ENCODE measurements at places on chromosomes 2 and 18.

DNA sequence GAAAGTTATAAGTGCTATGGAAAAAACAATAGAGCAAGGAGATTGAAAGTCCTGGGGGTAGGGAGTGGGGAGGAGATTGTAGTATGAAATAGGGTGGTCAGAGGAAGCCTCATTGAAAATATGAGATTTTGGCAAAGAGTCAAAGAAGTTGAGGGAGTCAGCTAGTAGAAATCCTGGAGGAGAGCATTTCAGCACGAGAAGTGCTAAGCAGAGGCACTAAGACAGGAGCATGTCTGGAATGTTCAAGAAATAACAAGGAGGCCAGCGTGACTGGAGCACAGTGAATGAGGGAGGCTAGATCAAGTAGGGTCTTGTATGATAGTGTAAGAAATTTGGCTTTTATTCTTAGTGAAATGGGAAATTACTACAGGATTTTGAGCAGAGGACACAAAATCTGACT is 2.1 kb upstream of the TSPYL6 start:
- DNase-seq, result no peak

DNA sequence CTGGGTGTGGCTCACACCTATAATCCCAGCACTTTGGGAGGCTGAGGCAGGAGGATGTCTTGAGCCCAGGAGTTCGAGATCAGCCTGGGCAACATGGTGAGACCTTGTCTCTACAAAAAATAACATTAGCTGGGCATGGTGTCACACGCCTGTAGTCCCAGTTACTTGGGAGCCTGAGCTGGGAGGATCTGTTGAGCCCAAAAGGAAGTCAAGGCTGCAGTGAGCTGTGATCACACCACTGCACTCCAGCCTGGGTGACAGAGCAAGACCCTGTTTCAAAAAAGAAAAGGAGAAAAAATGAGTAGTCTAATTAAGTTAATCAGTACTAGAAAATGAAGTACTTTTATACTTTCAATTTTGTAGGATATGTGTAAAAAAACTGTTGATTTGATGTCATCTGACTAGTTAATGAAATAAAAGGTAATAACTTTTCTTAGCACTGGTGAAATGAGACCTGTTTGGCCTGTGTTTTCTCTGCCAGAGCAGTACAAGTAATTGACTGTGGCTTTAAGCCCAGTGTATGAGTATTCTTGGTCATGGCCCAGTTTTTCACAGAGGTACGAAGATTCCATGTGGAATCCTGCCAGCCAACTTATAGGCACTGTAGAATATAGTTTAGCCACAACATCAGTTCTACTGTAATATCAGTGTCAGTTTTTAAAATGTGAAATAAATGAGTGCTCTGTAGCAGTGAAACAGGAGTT is 35.8 kb downstream of the MFSD6 start:
- DNase-seq, result no peak

GRCh38 chr2:154699575-154699930 is 1.1 kb downstream of the KCNJ3 start:
- DNase-seq, result no peak

- DNase-seq, result no peak
Observed at GRCh38 chr2:43170405-43171105, 55.9 kb downstream of the ZFP36L2 start.

DNA sequence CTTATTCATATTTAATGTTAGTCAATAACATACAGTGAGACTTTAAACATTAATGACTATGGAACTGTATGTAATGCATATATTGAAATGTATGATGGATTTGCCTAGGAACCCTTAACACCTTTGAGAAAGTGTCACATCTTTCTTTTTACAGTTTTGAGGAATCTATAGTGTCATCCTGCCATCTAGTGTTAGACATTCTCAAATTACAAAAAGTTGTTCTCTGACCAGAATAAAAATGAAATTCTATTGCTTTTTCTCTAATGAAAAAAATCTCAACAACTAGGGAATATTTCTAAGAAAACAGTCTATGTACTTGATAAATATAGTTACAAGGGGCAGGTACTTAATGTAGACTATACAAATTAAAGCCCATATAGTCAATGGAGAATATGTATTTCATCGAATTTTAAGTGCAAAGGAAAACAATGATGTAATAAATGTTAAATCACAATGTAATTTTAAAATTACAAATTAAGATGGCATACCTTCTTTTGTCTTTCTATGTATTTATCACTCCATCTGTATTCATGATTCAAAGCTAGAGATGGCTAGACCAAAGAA is 5.1 kb upstream of the CALCRL start:
- DNase-seq, result peak; percentile 20

DNA sequence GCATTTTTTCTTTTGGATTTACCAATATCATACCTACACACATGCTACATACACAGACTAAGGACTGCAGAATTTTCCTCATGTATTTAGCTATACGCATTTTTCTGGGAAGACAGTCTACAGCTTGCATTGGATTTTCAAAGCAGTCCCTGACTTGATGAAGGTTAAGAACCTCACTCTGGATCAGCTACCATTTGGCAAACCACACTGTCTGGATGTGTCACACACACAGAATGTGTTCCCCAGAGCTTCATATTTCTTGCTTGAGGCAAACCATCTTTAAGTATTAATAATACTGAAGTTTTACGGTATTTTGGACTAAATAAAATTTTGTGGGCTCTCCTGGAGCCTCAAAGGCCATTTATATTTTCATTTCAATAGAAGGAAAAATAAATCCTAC is 102.3 kb downstream of the TCF4 start:
- no peak for DNase-seq

GRCh38 chr2:156810094-156810493 is 373.9 kb downstream of the GPD2 start:
- no peak for DNase-seq

GRCh38 chr2:207423886-207424285 is 105.9 kb upstream of the CREB1 start:
- DNase-seq, result no peak

DNA sequence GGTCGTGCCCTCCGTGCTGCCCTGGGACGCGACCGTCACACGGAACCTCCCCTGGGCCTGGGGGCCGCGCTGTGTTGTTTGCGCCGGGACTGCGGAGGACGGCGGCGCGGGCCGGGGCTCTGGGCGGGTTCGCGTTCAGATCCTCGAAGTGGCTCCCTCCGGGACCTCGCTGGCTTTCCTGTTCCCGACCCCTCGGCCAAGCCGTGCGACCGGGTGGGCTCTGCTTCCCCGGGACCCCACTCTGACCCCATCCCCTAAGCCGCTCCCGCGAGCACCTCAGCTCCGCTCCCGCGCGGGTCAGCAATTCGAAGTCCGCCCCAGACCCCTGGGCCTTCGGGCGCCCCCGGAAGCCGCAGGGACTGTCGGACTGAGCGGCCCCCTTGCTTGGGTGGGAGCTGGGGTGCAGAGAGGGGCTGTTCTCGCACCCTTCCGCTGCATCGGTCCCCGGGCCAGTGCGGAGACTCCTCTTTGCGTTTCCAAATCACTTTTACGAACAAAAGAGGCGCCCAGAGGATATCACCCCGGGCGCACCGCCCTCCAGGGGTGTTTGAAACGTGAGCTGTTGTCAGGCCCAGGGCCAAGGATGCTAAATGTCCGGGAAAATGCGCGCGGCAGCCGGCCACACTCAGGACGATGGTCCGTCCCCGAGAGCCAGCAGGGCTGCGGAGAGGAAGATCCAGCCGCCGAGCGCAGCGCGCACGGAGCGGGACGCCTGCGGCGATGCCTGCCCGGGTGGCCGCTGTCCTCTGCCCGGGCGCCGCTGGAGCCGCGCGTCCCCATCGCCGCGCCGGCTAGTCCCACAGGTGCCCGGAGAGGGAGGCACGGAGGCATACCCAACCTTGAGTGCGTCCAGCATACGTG is 73.5 kb downstream of the ZCCHC2 start:
- no peak for DNase-seq

- no peak for DNase-seq
Observed at GRCh38 chr2:126885751-126886210, 12.9 kb upstream of the TEX51 start.

GRCh38 chr18:59374128-59374527 is 15.1 kb upstream of the LMAN1 start:
- DNase-seq, result no peak

GRCh38 chr2:39620067-39620466 is 45.6 kb upstream of the TMEM178A start:
- no peak for DNase-seq

- no peak for DNase-seq
Observed at GRCh38 chr18:3051718-3052410, 38.9 kb upstream of the LPIN2 start.

- no peak for DNase-seq
Observed at GRCh38 chr2:160473468-160474318, 19.9 kb downstream of the RBMS1 start.

DNA sequence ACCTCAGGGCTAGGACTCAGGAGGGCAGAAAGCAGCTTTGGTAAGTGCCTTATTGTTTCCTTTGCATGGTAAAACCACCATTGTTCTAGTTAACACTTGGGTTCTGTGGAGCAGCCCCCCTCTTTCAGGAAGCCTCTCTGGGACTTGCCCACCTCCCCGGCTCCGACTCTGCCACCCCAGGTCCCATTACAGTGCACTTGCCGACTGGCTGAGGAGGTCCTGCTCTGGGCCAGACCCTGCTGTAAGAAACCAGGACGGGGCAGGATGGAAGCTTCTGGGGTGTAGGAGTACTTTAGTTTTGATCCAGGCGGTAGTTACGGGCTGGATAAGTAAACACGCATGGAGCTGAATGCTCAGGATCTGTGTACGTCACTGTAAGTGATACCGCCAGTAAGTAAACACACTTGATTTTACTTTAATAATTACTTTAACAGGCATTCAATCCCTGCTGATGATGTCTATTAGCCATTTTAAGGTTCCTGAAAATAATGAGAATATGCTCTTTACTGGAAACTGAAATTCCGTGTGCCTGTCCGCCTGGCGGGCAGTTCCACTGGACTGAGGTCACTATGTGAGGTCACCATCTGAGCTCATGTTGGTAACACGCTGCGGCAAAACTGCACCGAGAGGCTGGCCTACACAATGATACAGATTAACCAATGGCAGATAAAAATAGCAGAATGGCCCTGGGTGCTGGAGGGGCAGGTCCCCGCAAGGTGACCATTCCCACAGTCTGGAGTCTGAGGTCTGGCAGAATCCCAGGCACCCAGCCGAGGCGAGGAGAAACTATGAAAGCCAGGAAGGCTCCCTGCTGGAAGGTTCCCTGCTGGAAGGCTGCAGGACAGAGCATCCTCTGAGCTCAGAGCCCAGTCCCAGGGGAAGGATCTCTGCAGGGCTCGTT is 25.2 kb downstream of the HS1BP3 start:
- no peak for DNase-seq

Data from Panc1 (cell line).